ENCODE measurements at places on chromosomes 12 and 14. TPM values are rescaled to one million over a fixed set of nuclear protein-coding genes. Genes with fewer than 3 reads are reported as not detected.
A peak's percentile ranks its signal among the peaks of the same experiment; 100 is the strongest.

- no peak for DNase-seq
Measured at GRCh38 chr12:45191239-45191638, 24.7 kb upstream of the ANO6 start.

- no peak for DNase-seq
Measured at GRCh38 chr12:14768823-14769405, 34.4 kb downstream of the WBP11 start.

DNA sequence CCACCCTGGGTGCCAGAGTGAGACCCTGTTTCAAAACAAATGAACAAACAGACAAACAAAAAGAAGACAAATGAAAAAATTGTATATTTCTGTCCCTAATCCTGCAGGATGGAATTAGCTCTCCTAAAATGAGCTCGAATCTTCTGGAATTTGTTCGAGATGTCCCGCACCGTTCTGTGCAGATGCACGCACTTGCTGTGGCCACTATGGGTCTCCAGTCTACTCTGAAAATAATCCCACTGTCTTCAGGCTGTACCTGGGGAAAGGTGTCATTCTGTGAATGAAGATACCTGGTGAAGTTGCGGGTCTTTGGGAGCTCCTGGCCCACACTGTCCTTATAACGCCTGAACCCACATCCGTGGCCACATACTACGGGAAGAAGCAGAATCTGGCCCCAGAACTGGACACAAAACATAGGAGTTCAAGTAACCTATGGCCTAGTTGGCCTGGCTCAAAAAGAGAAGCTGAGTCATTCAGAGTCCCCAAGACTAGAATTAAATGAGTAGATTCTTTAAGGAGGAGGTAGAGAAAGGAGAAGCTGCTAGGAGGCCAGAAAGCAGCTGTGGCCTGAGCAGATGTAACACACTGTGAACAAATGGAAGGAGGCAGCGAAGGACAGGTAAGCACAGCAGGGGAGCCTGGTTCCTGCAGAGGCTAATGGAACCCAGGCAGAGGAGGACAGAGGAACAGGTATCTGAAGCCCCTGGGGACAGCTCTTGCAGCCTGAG lies 108.6 kb downstream of the FOXN3 start:
- DNase-seq: no peak

DNA sequence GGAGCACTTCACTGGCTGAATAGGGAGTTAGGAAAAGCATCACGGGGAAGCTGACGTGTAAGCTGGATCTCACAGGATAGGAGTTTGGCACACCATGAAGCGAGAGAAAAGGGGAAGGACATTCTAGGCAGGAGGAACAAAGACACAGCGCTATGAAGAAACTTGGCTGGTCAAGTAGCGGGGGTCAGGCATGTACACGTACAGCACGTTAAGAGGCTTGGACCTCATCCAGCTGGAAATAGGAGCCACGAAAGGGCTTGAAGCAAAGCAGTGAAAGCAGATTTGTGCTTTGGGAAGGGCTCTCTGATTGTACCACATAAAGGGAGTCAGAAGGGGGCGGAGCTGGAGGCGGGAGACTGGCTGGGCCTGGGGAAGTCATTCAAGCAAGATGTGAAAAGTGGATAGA lies 19.6 kb upstream of the GALNT8 start:
- DNase-seq: no peak

- no peak for DNase-seq
Measured at GRCh38 chr12:132338781-132339180, 9.4 kb upstream of the GALNT9 start.

DNA sequence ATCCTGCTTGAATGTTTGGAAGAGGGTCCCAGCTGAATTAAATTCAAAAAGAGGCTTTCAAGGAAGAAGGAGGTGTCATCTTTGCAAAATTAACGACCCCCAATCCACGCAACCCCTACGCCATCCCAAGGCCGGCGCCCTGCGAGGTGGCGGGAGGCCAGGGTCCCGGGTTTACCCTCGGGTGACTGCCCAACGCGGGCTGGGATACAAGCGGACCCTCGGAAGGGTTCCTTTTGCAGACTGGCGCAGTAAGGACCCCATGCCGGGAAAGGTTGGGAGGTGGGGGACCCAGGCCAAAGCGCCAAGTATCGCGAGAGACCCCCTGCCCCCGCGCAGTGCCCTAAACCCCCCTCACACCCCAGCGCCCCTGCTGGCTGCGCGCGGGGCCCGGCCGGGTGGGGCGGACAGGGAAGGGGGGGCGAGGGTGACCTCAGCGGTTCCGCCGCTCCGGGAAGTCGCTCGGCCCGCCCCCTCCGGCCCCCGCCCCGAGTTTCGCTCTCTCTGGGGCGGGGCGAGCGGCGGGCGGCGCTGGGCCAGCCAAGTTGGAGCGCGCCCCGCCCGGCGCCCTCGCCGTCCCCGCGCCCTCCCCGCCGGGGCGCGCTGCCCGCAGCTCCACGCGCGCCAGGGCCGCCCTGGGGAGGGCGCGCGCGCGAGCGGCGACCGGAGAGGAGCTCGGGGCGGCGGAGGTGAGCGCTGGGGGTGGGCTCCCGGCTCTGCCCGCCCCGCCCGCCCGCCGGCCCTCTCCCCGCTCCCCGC lies 708 bp upstream of the ZBTB42 start:
- DNase-seq: peak; percentile 57

DNA sequence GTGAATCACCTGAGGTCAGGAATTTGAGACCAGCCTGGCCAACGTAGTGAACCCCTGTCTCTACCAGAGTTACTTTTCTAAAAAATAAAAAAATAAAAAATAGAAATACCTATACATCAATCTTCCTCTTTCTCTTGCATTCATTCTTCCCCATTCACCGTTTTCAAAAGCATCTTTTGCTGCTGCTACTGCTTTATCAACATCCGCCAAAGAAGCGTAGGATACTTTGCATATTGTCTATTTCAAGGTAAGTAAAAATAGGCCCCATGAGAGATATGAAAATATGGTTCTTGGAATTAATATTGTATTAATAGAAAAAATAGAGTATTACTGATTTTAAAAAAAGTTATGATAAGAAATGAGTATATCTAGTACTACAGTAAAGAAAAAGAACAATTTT lies 32.3 kb downstream of the ALDH1L2 start:
- DNase-seq: no peak

DNA sequence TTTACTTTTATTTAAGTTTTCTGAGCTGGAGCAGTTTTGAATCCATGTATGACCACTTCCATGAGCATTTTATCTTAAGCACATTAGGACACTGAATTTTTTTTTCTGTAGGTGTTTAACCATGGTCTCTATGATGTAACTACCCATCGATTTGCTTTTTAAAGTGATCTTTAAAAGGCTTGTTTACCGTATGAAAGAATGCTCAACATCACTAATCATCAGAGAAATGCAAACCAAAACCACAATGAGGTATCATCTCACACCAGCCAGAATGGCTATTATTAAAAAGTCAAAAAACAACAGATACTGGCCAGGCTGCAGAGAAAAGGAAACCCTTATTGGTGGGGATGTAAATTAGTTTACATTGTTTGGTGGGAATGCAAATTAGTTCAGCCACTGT lies 23.0 kb downstream of the GLRX5 start:
- DNase-seq: no peak

DNA sequence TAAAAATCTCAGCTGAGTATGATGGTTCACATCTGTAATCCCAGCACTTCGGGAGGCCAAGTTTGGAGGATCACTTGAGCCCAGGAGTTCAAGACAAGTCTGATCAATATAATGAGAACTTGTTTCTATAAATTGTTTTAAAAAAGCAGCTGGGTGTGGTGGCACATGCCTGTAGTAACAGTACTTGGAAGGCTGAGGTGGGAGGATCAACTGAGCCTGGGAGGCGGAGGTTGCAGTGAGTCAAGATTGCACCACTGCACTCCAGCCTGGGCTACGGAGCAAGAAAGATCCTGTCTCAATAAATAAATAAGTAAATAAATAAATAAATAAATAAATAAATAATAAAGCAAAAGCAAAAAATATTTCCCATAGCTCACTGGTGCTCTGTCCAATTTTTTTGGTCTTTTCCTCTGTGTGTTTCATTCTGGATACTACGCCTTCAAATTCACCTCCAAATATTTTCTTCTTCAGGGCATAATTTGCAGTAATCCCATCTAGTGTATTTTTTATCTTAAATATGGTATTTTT lies 32.7 kb upstream of the SNX6 start:
- no peak for DNase-seq

ASCL1 gene
- total RNA-seq: not detected

RDH16 gene
- not detected for total RNA-seq

SYCP3 gene
- 0.14 TPM for total RNA-seq
